ENCODE measurements at places on chromosomes 4 and X. TPM values are rescaled to one million over a fixed set of nuclear protein-coding genes. Genes with fewer than 3 reads are reported as not detected.

Gene VSIG1
- 0.39 TPM for total RNA-seq

Gene FATE1
- 0.39 TPM for total RNA-seq

GRCh38 chr4:118760493-118760892 lies 75.3 kb downstream of the METTL14 start:
- no peaks in the 10 kb centered on the region for H3K27me3 ChIP-seq
- H3K4me3 ChIP-seq = no peak overlapping the region
- no peak for DNase-seq
- no peaks in the 10 kb centered on the region for H3K36me3 ChIP-seq
- H3K27ac ChIP-seq = no peak overlapping the region

DNA sequence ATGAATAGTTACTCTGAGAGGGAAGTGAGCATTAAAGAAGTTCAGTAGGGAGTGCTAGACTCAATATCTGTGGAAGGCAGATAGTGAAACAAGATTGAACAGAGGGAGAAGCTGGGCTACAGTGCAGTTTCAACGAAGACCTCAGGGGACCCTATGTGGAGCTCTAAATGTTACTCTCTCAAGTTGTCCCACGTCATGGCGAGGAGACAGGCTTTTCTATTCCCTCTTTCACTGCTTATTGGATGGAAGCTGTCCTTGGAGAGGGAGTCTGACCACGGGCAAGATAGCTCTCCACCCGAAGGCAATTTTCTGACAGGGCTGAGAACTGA lies 42.3 kb upstream of the CCSER1 start:
- H3K4me1 ChIP-seq = no peaks in the 10 kb centered on the region
- DNase-seq = no peak
- no peak overlapping the region for H3K4me3 ChIP-seq
- no peaks in the 10 kb centered on the region for H3K36me3 ChIP-seq

- no peaks in the 10 kb centered on the region for H3K36me3 ChIP-seq
- no peak overlapping the region for H3K27ac ChIP-seq
- no peaks in the 10 kb centered on the region for H3K4me1 ChIP-seq
- no peaks in the 10 kb centered on the region for H3K27me3 ChIP-seq
- no peak overlapping the region for H3K4me3 ChIP-seq
- no peak for DNase-seq
Measured at GRCh38 chrX:123357941-123358340, 173.9 kb downstream of the GRIA3 start.

- H3K4me3 ChIP-seq = no peak overlapping the region
- H3K36me3 ChIP-seq = no peaks in the 10 kb centered on the region
- no peak for DNase-seq
- peaks cover 3% of the 10 kb centered on the region for H3K4me1 ChIP-seq
- peaks cover 5% of the 10 kb centered on the region for H3K27me3 ChIP-seq
Measured at GRCh38 chrX:12999422-12999821, 24.5 kb downstream of the TMSB4X start.

Data from spinal cord (tissue), 10 donors.